ENCODE measurements at places on chromosomes 1 and 21.

- no peak for DNase-seq
Measured at GRCh38 chr1:34108711-34109110, 56.3 kb downstream of the CSMD2 start.

DNA sequence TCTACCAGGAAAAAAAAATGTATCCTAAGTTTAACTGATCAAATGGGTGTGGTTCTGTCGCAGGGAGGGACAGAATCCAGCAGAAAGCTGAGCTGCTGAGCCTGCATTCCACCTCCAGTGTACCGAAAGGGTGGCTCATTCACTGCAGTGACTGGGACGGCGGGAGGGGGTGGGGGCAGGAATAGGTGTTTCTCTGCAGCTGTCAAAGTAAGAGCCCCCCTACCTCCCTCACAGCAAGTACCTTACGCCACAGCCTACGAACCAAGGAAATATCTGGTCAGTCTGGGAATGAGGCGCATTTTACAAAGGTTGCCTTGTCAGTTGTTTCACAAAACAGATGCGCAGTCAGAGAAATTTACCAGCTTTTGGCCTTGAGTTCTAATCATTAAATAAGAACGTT, 1.7 kb downstream of the S100B start:
- no peak for DNase-seq

- DNase-seq = no peak
Measured at GRCh38 chr1:2251786-2252185, 23.7 kb downstream of the SKI start.

GRCh38 chr1:207069858-207070506, 16.9 kb downstream of the PFKFB2 start:
- no peak for DNase-seq

GRCh38 chr1:119587341-119587740, 60.7 kb downstream of the ZNF697 start:
- no peak for DNase-seq

DNA sequence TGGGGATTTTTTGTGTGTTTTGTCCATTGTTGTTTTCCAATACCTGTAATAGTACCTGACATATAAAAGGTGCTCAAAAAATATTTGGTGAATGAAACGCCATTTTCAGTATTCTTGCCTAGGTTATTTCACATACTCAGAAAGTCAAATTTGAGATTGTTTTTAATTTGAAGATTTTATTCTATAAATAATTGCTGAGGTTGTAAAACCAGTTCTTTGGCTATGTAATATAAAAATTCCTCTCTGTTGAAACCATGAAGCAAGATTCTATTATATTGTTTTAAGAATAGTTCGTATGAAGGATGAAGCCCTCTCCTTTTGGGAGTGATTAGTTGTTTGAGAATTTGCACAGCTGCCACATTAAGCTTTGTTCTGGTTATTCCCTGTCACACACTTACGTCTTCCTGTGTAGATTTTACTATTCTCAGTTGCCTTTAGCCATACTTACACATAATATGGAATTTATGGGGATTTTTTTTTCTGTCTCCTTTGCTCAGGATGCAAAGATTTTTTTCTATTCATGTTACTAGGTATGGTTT, 60.2 kb upstream of the MPC2 start:
- no peak for DNase-seq

- no peak for DNase-seq
Measured at GRCh38 chr21:25369524-25370300, 237.6 kb downstream of the MRPL39 start.

DNA sequence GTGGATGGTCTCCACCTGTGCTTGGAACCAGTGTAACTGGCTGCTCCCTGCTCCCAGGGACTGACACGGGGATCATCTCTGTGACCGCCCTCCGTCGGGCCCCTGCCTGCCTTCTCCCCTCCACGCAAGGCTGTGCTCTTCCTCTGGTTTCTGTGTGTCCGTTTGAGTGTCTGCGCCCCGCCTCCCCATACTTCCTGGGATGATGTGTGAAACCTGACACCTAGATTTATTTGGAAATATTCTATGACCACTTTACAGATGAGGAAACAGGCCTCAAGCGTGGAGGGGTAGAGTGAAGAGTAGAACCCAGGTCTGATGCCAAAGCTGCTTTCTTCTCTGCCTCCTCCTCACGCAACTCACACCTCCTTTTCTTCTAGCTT, 24.3 kb downstream of the LDLRAP1 start:
- no peak for DNase-seq

DNA sequence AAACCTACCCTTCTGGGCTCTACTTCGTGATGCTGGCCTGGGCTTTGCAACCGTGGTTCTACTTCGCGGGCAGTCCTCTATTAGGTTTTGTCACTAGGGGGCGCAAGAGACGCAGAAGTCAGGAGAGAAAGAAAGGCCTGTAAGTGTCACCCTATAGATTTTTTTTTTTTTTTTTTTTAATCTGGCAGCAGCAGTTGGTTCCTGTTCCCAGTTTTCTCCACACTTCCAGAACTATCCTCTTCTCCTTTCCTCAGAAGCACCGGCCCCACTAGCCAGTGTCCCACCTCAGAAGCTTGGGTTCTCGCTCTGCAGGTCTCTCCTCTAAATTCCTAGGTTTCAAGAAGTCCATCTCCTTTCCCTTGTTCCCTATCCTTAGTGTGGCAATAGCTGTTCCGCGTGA, 9.1 kb upstream of the LCE2D start:
- peak; percentile 5 for DNase-seq

GRCh38 chr1:27342391-27342777, 562 bp downstream of the SYTL1 start:
- DNase-seq = peak; percentile 15

GRCh38 chr1:155250246-155250632, 5.0 kb downstream of the ENTREP3 start:
- DNase-seq = no peak

- no peak for DNase-seq
Measured at GRCh38 chr1:247431643-247432042, 15.7 kb downstream of the NLRP3 start.

- DNase-seq = no peak
Measured at GRCh38 chr1:187513190-187513589, 684.4 kb downstream of the PLA2G4A start.

DNA sequence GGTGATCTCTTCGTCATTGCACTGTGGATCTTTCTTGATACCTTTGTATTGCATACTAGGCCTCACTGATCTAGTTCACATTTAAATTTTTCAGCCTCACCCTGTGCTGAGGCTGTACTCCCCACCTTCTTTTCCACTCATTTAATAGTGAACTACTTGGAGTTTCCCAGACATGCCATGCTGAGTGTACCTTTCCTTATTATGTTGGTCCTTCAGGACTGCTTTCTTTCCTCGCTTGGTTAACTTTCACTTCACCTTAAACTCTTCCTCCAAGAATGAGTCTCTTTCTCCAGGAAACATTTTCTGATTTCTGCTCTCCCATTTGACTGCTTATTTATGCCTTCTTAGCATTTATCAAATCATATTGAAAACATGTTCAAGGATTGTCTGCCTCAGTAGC, 20.8 kb downstream of the RNF2 start:
- no peak for DNase-seq

DNA sequence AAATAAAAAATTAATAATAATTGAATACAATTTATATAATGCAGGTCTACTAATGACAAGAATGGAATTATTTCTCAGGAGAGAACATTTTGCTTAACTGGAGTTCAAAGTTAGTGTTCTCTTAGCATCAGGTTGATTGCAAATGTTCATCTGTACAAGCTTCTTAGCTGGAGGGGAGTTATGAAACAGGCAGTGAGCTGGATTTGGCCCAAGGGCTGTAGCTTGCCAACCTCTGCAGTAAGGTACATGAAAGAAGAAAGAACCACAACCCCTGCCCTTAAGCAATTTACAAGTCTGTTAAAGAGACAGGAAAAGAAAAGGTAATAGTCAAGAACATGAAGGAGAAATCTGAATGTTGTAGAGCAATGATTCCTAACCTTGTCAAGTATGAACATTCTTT, 17.0 kb downstream of the LPGAT1 start:
- DNase-seq = no peak

- no peak for DNase-seq
Measured at GRCh38 chr1:85420199-85420598, 44.8 kb downstream of the DDAH1 start.

DNA sequence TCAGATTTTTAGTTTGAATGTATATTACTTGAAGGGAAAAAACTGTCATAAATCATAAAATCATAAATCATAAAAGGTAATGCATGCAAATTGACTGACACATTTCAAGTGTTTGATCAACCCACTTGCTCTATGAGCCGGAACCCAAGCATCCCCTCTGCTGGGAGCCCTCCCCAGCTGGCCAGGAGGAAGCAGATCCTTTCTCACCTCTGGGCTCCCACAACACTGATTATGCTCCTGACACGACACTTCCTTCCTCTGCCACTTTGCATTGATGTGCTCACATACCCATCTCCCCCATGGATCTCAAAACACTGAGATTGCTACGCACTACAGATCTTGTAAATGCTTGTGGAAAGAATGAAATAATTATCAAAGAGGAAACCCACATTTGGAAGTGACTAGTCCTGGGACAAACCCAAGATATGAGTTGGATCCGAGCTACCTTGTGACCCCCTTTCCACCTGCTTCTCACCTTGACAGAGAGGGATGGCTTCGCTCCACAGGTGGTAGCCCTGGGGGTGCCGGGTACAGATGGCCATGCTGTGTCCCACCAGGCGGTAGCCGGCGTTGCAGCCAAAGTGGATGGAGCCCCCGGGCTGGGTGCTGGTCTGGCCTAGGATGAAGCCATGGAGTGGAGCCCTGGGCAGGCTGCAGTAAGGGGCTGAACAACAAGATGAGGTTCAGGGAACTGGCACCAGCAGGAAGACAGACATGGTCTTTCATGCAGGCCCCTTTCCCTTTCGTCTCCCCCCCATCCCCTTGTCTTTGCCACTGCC, 104.6 kb downstream of the ZSCAN20 start:
- no peak for DNase-seq

GRCh38 chr1:47627471-47628370, 189.9 kb downstream of the FOXD2 start:
- DNase-seq = no peak

DNA sequence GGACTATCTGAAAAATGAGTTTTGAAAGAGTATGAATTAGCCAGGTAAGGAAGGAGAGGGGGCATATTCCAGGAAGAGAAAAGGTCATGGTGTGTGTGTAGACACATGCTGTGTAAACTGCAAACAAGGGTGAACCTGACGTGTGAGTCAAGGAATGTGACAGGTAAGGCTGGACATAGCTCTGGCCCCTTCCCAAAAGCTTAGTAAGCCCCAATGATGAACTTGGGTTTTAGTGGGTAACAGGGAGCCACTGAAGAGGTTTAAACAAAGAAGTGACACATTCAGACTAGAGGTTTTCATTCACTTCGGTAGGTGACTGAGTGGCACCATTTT, 36.7 kb downstream of the EGLN1 start:
- DNase-seq = no peak

DNA sequence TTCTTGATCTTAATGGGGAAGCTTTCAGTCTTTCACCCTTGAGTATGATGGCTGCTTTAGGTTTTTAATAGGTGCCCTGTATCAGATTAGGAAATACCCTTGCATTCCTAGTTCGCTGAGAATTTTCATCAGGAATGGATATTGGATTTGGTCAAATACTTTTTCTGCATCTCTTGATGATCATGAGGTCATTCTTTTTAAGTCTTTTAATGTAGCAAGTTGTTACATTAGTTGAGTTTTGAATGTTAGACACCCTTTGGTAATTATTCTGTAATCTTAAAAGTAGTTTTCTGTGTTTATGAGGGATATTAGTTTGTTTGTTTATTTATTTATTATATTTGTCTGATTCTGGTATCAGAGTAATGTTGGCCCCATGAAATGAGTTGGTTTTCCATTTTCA, 22.5 kb downstream of the MAN1A2 start:
- no peak for DNase-seq

GRCh38 chr1:223487887-223488259, 94.7 kb downstream of the CCDC185 start:
- no peak for DNase-seq

- DNase-seq = no peak
Measured at GRCh38 chr1:184803180-184803492, 48.5 kb upstream of the EDEM3 start.

- DNase-seq = no peak
Measured at GRCh38 chr1:90957497-90957896, 64.3 kb downstream of the ZNF644 start.

DNA sequence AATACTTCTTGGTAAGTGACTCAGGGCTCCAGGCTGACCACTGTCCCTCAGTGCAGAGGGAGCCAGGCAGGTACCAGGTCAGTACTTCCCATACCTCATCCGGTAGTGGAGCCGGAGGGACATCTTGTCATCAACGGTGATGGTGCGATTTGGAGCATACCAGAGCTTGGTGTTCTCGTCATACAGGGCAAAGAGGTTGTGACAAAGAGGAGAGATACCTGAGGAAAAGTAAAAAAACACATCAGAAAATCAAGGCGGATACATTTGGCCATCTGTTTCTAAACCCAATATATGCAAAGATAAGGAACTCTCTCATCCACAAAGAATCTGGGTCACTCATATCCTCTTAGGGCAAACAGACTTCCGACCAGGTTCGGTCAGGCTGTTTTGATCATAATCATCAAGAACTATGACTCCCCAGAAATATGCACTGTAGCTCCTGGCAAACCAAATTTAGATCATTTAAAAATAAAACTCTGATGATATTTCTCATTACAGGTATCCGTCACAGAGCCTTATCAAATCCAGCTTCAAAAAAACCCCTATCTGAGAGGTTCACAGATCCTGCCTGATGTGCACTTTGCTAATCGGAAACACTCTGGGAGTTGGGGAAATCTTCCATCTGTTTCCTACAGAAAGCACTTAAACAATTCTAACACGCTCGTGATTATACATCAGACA, 87.3 kb downstream of the JAK1 start:
- DNase-seq = no peak

GRCh38 chr1:168664069-168664834, 64.8 kb downstream of the DPT start:
- no peak for DNase-seq

GRCh38 chr1:55503663-55504305, 288.6 kb upstream of the USP24 start:
- DNase-seq = no peak

- no peak for DNase-seq
Measured at GRCh38 chr1:222301652-222302051, 246.3 kb downstream of the HHIPL2 start.

DNA sequence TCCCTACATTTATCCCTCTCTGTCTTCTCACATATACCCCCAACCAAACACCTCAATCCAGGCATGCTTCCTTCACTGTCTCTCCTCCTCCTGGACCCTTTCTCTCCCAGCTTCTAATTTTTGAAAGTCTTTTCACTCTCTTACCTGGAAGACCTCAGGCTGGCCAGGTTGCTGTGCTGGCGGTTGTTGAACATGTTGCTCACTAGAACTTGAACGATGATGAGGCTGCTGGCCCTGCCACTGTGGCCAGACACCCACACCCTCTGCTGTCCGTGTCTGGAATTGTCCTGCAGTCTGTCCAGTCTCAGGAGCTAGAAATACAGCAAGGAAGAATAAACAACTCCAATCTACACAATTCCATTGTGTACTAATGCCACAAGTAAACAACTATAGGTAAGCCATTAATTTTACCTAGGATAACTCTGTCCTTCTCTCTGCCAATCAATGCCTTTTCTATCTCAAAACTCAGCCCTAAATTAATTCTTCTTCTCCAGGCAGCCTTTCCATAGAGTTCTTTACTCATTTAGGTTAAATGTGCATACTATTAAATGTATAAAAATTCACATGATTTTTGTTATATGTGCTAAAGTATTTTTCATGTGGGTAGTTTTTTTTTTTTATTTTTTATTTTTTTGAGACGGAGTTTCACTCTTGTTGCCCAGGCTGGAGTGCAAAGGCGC, 5.1 kb upstream of the CTSK start:
- DNase-seq = no peak
